ENCODE measurements at places on chromosomes 6 and 20.

DNA sequence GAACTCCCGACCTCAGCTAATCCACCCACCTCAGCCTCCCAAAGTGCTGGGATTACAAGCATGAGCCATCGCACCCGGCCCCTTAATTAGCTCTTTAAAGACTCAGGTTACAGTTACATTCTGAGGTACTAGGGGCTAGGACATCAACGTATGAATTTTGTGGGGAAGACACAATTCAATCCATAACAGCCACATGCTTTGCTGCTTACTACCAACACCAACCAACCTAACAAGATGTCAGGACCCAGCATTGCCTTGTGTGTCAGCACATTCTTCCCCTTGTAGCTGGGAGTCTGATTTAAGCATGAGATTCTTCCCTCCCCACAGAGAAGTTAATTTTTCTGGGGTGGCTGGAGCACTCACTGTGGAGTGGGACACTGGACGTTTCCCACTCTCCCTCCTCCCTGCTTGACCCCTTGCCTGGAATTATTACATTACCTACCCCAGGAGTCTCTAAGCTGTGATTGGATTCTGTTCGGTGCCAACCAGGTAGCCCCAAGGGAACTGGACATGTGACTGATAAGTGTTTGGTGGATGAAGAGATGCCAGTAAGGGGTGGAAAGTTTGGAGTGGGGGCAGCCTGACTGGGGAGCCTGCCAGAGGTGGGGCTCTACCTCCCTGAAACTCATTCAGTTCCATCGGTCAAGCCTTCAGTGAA is 5.6 kb upstream of the PXMP4 start:
- no peak for DNase-seq

DNA sequence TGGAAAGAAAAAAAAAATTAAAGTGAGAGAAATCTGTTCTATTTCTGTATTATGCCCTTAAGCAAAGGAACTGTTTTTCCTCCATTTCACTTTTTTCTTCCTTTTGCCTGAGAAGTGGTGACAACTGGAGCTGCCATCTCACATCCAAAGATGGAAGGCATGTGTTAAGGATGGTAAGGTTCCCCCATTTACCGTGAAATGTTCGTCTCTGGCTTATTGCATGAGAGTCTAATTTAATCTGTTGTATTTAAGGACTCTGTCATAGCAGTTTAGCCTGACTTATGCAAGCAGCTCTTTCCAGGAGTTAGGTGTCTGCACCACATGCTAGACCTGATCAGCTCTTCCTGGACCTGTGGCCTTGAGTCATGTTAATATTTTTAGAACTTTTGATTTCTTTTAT is 389.5 kb upstream of the MAP3K7 start:
- no peak for DNase-seq

DNA sequence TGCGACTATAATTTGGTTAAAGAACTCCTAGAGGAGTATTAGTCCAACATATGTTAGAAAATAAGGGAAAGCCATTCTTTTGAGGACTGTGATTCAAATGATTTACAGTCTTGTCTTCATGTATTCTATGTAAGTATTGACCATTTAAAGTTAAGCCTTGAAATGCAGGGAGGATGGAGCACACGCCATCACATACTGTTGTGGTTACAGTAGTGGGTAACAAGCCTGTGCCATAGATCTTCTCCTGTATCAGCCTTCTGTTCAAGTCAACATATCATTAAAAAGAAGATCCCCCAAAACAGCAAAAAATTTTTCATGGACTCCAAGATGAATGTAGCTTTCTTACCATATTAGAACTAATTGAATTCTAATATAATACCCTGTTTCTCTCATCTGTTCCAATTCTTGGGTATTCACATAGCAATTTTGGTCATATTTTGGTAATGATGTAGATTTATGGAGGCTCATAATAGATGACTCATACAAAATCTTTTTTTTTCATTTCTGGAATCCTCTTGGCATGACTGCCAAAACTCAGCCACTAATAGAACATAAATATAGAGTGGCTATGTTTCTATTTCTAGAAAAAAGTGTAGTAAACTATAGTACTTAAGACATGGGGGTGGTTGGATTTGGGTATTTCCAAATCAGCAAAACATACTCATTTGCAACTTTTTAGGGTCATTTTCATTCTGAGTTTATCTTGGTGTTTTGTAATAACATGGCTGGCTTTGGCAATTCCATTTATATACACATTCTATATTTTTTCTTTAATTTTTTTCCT is 413.5 kb downstream of the BCKDHB start:
- no peak for DNase-seq

GRCh38 chr6:134379076-134379475 is 61.2 kb upstream of the SGK1 start:
- no peak for DNase-seq

GRCh38 chr6:165925474-165926156 is 242.0 kb downstream of the TBXT start:
- no peak for DNase-seq

DNA sequence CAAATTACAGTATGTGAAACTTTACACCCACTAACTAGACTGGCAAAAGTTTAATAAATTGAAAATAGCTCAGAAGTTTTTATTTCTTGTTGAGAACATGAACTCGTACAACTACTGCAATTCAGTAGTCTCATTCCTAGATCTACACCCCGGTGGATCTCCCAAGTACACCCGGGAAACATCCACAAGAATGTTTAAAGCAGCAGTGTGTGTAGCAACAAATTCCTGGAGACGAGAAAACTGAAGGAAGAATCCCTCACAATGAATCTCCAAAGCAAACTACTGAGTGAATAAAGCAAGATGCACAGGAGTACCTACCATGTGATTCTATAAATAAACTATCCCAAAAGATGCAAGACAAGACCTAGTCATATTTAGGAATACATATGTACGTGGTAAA is 954.0 kb upstream of the MAP3K7 start:
- DNase-seq, result no peak

DNA sequence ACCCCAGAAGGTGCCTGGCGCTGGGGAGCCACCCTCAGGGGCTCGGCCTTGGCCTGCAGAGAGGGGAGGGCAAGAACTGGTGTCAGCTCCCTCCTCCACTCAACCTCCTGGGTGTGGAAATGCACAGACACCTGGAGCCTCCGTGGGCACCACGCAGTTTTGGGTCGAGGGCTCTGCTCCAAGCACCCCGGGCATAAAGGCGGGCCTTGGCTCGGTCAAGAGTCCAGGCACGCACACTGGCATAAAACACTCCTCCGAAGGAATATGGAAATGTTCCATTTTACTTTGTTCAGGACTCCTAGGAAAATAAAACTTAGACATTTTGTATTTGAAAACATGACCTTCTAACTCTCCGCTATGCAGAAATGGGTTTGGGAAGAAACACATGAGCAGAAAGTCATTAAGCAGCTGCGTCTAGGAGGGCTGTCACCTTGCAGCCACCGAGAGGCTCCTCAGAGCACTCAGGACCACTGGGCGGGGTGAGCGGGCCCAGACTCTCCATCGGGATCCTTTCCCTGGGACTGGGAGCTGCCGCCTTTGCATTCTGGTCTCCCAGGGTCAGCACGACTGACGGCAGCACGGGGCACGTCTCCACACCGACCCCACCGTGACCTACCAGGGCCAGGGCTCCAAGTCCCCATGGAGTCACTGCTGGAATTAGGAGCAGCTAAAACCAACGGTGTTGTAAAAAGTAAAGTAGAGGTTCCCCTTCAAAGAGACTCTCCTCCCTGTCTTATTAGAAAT is 46.0 kb upstream of the DACT2 start:
- no peak for DNase-seq

- no peak for DNase-seq
Observed at GRCh38 chr6:144646093-144647056, 361.2 kb downstream of the UTRN start.

DNA sequence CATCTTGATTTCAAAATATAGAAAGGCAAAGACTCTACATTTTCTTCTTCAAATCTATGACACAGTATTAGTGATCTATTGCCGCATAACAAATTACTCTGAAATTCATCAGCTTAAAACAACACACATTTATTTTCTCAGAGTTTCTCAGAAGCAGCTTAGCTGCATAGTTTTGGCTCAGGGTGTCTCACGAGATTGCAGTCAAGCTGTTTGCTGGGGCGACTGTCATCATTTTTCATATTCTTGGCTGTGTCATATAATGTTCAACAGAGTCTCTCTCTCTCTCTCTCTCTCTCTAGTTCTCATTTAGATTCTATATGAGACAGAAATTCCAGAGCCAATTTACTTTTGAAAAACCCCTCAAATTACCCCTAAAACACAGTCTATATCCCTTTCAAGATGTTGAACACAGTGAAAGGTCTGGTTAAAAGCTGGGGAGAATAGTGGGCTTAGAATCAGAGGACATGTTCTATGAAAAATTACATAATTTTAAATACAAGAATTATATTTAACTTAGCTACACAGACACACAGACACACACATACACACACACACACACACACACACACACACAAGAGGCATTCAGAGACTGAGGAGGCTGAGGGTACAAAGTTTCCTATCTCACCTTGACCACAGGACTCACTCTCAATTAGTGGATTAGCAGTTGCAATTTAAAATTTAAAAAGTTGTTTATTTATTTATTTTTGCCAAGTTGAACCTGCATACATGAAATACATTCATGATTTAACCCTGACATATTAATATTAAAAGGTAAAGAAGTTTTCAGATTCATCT is 86.7 kb downstream of the MKKS start:
- no peak for DNase-seq

GRCh38 chr20:32125506-32125905 is 16.0 kb downstream of the TM9SF4 start:
- DNase-seq, result no peak

- DNase-seq, result peak; percentile 77
Observed at GRCh38 chr6:113564371-113565171, 292.6 kb upstream of the MARCKS start.

- DNase-seq, result no peak
Observed at GRCh38 chr20:52619671-52620070, 352.5 kb upstream of the TSHZ2 start.

GRCh38 chr20:34974246-34974645 is 18.6 kb downstream of the MYH7B start:
- DNase-seq, result no peak

GRCh38 chr6:160733050-160733646 is 31.1 kb downstream of the PLG start:
- peak; percentile 8 for DNase-seq

- DNase-seq, result no peak
Observed at GRCh38 chr6:21150667-21151066, 442.9 kb upstream of the SOX4 start.

GRCh38 chr20:52473186-52473585 is 281.6 kb upstream of the ZFP64 start:
- no peak for DNase-seq

- DNase-seq, result no peak
Observed at GRCh38 chr20:59371431-59371830, 71.0 kb downstream of the EDN3 start.

DNA sequence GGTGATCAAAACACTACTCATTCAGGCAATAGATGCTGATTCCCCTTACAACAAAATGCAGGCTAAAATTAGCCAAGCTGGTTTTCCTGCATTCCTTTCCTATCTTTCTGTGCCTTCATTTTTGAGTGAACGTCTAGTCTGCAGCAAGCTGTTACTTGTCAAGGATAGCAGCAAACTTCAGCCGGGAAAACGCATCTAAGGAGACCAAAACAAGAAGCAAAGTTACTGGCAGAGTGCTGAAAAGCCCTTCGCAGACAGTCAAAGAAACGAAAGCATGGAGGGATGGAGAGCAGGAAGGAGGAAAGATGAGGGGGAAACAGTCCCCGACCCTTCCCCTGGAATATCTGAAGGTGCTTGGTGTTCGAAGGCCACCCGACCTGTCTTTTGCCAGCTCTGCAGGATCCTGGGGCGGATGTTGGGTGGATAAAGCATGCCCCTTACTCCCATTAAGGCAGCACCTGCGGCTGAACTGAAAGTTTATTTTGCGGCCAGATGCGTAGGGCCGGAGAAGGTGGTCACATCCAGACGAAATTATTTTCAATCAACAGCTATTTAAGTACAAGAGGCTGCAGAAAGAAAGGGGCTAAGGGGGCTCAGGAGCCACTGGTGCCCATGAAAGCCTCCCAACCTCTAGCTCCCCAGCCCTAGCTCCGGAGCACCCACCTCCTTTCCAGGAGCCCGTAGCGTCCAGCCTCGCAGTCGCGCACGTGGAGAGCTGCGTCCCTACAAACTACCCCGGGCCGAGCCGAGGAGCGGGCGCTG is 538 bp downstream of the FERMT1 start:
- no peak for DNase-seq

- DNase-seq, result peak; percentile 44
Observed at GRCh38 chr6:149443411-149444181, 41.2 kb downstream of the ZC3H12D start.

DNA sequence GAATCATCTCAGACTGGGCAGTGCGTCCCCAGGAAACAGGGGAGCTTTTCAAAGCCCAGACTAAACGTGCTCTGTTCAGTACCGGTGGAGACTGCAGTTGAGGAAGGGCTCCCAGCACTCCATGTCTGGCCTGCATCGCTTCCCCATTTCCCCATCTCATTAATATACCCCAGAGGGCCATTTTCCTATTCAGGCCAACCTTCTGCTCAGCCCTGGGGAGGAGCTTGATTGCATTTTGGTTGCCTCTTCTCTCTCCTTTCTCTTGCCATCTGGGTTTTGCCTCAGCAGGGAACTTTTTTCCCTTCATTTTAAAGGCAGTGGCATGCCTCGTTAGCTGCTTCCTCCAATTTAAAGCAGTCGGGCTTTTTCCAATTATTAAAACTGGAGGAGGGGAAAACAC is 394.3 kb upstream of the SOX4 start:
- DNase-seq, result peak; percentile 81

GRCh38 chr6:132354517-132355167 is 46.6 kb downstream of the MOXD1 start:
- no peak for DNase-seq

DNA sequence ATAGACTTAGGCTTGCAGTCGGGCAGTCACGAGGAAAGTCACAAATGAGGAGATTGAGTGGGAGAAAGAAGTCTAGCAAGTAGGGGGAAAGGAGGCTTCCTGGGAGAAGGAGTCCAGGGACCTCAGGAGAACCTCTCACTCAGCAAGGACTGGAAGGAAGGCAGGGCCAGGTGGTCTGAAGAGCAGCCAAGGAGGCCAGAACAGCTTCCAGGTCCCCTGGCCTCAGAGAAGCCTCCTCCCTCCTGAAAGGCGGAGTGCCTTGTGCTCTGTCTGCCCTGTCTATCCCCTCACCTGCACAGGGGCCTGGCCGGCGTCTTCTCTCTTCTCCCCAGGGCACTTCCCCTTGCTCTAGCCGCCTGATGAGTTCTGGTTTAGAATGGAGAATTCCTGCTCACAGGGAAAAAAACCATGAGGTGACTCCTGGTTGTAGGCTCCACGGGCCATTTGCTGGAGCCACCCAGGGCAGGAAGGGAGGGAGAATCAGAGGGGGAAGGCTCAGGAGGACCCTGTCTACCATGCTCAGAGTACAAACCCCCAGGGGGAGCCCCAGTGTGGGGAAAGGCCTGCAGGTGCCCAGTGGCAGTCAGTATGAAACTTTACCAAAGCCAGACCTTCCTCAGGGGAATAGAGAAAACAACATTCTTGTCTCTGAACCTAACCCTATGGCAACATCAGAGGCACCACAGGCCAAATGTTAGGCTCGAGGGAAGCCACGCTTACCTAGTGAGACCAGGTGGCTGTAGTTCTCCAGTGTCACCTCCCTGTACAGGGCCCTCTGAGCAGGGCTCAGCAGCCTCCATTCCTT is 11.2 kb downstream of the ZNF337 start:
- DNase-seq, result no peak

- DNase-seq, result no peak
Observed at GRCh38 chr6:107495196-107495643, 5.3 kb downstream of the SOBP start.

- no peak for DNase-seq
Observed at GRCh38 chr20:51034476-51034875, 11.6 kb upstream of the KCNG1 start.

GRCh38 chr6:106194949-106195921 is 109.1 kb downstream of the PRDM1 start:
- no peak for DNase-seq

Data from SK-N-MC (cell line).